Right forelimb (tissue), 1 donor: ENCODE measurements at places on chromosomes 6 and 20.

- no peak for DNase-seq
Observed at GRCh38 chr6:166474721-166475565, 92.2 kb upstream of the MPC1 start.

- no peak for DNase-seq
Observed at GRCh38 chr6:30450909-30451841, 38.1 kb upstream of the HLA-E start.

GRCh38 chr6:131976545-131977061 is 25.4 kb upstream of the CCN2 start:
- no peak for DNase-seq

- no peak for DNase-seq
Observed at GRCh38 chr6:73699676-73700459, 3.9 kb downstream of the CD109 start.

DNA sequence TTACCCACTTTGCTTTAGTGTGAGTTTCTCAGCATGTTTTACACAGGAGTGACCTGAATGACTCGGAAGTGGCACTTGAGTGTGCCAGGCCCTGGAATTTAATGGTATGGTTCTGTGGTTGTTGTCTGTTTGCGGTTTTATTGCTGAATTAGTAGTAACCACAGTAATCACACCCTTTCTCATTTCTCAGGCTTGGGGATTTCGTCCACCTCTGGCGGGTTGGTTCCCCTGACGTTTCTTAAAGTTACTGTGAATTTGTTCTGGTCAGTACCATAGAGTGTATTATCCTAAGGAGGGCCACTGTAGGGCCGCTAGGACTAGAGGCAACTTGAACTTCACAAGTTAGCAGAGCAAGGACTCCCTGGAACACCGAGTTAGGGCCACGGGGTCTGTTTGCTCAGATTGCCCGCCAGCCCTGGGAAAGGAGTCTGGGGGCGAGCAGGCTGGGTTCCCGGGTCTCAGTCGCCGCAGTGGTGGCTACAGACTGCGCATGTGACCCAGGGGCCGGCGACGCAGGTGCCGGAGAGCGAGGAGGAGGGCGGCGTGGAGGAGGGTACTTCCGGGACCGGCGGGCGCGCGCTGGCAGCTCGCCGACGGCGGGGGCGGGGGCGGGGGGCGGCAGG is 546 bp upstream of the KLHL32 start:
- DNase-seq: no peak

DNA sequence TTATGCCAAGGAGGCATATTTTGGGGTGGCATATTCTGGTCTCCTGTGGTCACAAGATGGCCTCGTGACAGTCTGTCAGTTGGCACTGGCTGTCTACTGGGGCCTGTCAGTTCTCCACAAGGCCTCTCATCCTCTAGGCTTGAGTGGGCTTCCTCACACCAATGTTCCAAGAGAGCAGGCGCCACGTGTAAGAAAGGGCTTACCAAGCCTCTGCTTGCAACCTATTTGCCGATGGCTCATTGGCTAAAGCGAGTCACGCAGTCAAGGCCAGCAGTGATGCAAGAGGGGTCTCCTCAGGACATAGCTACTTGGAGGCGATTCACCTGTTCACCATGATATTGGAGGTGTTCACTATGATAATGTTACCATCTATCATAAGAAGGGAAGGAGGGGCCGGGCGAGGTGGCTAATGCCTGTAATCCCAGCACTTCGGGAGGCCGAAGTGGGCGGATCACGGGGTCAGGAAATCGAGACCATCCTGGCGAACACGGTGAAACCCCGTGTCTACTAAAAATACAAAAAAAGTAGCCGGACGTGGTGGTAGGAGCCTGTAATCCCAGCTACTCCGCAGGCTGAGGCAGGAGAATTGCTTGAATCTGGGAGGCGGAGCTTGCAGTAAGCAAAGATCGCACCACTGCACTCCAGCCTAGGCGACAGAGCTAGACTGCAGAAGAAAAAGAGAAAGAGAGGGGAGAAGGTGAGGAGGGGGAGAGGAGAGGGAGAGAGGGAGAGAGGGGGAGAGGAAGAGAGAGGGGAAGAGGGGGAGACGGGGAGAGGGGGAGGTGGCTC is 35.3 kb downstream of the C6orf52 start:
- DNase-seq: no peak

DNA sequence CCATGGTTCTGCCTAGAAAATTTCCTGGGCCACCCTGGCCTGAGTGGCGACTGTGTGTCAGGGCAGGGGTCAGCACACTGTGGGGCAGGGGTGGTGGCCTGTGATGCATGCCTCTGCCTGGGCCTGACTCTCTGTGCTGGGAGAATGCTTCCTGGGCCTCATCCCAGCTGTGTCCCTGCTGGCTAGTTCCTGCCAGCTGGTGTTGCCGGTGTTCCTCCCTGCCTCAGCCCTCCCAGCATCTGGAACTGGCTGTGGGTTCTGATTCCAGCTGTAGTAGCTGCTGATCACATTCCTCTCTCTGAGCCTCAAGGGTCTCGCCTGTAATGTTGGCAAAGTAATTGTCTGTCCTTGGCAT is 101.5 kb downstream of the SYCP2 start:
- peak; percentile 71 for DNase-seq

DNA sequence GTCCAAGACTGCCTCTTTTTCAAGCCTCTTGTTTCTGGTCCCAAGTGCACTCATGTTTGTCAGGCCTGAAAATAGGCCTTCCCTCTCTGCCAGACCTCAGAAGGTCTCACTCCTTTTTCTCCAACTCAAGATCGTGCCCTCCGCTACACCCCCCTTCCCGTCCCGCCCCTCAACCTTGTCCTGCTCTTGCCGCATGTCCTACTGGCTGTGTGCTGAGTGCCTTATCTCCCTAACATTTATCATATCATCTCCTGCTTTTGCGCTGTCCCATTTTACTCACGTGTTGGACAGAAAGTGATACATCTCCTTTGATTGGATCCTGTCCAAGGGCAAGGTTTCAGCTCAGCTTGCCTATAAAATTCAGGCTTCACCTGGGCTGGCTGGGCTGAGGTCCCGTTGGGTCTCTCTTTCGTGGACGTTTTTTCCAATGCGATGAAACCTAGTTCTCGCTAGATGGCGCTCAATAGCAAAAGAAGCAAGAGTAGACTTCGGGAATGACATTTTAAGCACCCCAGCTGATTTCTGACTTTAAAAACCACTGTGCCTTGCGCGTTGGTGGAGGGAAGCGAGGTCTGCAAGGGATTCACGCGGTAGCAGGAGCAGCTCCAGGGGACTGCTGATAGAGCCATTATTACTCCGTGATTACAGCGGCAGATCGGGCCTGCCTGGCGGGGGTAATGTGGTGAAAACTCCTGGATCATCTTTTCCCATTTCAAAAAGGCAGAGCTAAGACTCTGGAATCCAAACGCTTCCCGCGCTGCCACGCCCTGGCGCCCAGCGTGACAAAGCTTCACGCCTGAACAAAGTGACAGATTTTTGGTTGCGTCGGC is 137.6 kb downstream of the IMPG1 start:
- DNase-seq: peak; percentile 75

DNA sequence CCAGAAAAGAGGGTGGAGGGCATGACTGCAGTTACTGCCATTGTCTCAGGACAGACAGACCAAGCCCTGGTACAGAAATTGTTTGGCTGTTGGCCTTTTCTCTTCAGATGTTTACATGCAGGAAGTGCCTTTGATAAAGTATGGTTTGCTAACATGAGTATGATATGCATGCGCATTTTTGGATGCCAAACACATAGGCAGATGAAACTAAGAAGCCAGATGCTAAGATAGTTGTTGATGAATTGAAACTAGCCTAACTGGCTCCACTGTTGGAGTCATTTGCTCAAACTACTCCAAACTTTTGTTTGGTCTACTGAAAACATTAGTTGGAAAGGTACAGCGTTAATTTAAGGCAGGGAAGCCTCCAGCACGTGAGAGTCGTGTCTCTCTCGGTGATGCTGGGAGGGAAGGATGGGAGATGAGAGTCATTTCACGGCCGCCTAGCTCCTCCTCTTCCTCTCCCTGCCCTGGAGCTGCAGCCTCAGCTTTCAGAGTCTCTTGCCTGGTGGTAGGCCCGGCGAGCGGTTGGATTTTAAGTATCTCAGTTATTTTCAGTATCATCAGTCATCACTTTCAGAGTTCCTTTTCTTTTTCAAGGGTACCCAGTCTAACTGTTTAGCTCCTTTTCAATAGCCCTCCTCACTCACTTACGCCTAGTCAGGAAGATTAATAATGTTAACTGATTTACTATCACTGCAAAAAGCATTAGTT is 29.7 kb downstream of the RREB1 start:
- DNase-seq: no peak

DNA sequence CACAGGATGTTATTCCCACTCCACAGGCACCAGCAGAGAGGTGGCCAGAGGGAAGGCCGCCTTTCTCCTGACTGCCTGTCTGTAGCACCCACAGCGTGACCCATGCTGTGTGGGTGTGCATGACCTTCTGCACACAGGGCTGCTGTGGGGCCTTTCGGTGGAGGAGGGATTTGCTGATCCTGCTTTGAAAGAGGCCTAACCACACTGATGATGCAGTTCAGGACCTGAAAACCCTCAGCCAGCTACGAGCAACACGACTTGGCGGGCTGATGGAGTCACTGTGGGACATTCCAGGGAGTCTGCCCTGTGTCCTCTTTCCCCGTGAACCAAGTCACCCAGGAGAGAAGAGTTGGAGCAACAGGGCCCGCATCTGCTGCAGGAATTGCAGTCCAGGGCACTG is 49.1 kb downstream of the SYTL3 start:
- DNase-seq: no peak

DNA sequence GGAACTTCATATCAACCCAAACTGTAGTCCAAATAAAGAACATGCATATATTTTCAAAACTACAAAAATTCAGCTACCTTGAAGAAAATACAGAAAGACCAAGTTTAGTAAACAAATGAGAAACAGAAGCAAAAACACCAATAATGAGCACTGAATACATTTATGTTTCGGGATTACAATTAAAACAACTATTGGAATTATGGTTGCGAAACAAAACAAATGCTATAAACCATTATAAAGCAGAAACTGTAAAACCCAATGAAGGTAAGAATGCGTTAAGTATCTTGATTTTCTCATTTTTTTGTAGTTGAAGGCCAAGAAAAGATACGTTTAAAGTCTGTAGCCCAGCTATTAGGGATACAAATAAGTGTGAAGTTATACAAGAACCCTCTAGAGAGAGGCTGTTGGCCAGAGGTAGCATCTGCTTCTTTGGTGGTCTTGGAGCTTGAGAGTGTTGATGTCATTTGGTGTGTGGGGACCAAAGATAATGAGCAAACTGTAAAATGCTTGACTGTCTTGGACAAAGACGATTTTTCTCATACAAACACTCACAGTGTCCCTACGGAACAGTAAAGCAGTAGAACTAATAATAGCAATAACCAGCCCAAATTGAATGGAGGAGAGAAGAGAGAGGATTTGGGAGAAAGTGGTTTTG is 111.5 kb downstream of the PRND start:
- DNase-seq: no peak

DNA sequence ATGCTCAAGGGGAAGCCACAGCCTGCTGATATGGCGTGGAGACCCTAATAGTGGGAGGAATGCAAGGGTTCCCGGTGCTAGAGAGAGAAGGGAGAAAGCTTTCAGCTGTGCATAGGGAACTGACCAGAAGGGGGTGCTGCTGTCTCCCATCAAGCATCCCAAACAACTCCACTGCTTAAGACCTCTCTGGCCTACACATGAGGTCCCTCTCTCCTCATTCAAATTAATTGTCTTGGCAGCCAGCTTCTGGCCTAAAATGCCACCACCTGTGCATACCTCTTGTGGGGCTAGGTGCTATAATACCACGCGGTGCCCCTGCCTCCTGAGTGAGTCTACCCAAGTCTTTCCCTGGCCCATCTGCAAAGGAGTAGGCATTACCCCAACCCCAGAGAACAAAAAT is 14.5 kb downstream of the ADISSP start:
- DNase-seq: peak; percentile 74

DNA sequence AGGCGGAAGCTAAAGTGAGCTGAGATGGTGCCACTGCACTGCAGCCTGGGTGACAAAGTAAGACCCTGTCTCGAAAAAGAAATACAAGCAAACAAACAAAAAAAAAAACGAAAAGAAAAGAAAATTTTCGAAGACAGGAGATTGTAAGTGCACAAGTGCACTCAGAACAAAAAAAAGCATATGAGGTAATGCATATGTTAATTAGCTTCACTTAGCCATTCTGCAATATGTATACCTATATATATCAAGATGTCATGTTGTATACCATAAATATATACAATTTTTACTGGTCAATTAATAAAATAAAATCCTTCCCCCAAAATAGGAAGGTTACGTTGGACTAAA is 127.5 kb downstream of the RIN2 start:
- no peak for DNase-seq

GRCh38 chr6:16855460-16855859 is 94.2 kb upstream of the ATXN1 start:
- DNase-seq: no peak

GRCh38 chr6:134741200-134741536 is 208.7 kb downstream of the ALDH8A1 start:
- no peak for DNase-seq

GRCh38 chr6:71446470-71446869 is 157.9 kb downstream of the OGFRL1 start:
- no peak for DNase-seq

GRCh38 chr20:12435268-12435667 is 517.6 kb downstream of the BTBD3 start:
- no peak for DNase-seq

DNA sequence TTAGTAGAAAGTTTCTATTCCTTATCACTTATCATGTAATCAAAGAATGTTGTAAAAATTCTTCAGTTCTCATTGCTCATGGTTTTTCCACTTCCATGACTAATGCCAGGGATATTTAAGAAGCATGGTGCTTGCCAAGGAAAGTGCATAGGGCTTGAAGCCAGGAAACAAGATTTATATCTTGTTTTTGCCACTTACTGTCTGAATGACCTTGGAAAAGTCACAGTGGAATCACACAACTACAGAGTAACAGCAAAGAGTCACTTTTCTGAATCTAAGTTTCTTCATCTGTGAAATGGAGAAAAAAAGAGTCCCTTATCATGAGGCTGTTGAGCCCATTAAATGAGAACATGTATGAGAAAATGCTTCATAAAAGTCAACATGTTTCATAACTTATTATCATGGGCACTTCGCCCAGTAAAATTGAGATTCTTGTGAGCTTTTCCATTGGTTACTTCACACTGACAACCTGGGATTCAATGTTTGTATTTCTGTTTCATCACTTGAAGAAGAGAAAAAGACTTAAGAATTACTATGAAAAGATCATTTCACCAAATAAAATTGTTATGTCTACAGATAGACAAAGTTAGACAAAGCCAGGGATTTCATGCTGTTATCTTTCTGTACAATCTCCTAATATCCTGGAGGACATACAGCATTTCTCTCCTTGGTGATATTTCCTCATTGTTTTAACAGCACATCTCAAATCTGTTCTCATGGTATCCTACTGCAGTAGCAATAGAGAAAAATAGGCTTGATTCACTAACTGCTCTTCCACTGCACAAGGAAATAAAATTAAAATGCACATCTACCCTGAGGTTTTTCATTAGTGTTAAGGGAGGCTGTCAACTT is 7.6 kb upstream of the BMP5 start:
- no peak for DNase-seq

DNA sequence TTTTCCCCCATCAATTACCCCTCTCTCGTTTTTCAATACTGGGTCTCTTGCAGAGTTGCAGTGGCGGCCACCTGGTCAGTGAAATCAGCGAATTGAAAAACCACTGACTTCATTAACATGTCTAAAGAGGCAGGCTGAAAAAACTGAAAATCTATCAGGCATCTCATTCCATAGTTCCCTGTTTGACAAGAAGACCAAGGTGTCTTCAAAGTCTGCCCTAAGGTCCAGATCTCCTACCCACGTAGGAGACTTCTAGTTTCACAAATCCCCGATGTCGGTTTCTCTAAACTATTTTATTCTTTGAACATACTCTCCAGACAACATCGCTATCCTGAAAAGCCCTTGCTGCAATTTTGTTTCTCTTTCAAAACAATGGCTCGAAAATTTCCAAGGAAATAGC is 796 bp upstream of the TUBB start:
- DNase-seq: no peak
